ENCODE measurements at places on chromosomes 12 and 14.

GRCh38 chr14:30156571-30156970 is 228.9 kb upstream of the PRKD1 start:
- no peak for DNase-seq

GRCh38 chr12:59575826-59576225 is 20.0 kb upstream of the SLC16A7 start:
- no peak for DNase-seq

GRCh38 chr14:84340938-84341337 is 1189.0 kb upstream of the FLRT2 start:
- DNase-seq: peak; percentile 34

- no peak for DNase-seq
Observed at GRCh38 chr12:3432176-3432742, 58.7 kb upstream of the PRMT8 start.

GRCh38 chr14:92135269-92135668 is 13.5 kb downstream of the CPSF2 start:
- DNase-seq: peak; percentile 35
